ENCODE measurements at places on chromosomes 2 and 18.

DNA sequence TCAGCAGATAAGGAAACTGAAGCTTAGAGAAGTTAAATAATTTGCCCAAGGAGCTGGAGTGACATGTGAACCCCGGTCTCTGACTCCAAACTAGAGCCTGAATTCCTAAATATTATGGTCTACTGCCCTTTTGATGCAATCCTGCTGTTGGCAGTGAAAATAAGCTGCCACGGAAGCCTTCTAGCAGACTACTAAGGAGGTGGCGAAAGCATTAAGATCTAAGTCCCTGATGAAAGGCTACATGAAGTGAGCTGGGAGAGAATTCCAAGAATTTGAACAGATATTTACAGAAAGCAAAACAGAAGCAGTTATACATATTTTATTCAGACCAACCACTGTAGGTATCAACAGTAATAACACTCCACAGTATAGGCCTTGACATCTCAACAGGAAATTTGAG lies 28.1 kb downstream of the TRMT61B start:
- DNase-seq, result no peak

GRCh38 chr2:178280244-178280852 lies 86.0 kb downstream of the OSBPL6 start:
- DNase-seq, result no peak

DNA sequence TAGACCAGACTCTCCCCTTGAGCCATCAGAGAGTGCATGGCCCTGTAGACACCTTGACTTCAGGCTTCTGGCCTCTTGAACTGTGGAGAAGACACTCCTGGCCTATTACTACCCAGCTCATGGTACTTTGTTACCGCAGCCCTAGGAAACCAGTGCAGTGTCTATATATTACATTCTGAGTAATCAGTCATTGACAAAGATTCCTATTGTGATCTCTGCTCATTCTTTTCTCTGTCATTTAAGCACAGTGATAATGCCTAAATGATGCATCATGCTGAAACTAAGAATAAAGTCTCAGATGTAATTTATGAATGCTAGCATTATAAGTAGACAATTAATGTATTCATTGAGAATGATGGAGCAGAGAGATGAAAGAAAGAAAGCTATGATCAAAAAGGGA lies 603.5 kb downstream of the SOCS6 start:
- no peak for DNase-seq

GRCh38 chr2:176193048-176193447 lies 4.6 kb downstream of the HOXD1 start:
- no peak for DNase-seq

- DNase-seq, result no peak
These were observed 15.5 kb upstream of the BIN1 start for GRCh38 chr2:127122361-127123027.

DNA sequence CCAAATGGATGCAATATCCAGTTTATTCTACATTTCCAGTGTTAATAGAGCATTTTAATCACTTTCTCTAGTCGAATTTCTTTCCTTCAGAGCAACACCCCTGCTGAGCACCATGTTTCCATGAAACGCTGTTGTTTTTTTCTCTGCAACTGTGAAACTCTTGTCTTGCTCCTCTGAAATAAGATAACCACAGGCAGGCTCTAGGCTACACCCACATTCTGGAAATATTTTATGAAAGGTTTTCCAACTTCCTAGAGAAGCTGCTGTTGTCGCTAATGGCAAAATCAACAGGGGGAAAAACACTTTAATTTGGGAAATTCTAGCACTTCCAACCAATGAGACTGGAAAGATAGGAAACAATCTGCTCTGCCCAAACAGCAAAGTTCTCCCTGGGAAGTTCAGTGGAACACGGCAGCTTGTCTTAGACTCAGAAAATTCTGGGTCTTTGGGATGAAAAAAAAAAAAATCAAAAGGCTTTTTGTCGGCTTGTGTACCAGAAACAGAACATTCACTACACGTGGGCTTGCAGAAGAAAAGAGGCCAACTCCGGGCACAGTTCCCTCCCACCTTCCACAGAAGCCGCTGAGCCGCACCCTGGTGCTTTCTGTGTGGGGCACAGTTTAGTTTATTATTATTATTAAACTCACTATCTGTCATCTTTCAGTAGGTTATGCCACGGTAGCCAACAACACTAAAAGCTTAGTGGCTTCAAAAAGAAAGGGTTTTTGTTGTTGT lies 98.7 kb downstream of the MMADHC start:
- no peak for DNase-seq

- no peak for DNase-seq
These were observed 23.5 kb upstream of the DNMT3A start for GRCh38 chr2:25365241-25365640.

GRCh38 chr18:2845172-2845571 lies 1.6 kb upstream of the EMILIN2 start:
- DNase-seq, result no peak

DNA sequence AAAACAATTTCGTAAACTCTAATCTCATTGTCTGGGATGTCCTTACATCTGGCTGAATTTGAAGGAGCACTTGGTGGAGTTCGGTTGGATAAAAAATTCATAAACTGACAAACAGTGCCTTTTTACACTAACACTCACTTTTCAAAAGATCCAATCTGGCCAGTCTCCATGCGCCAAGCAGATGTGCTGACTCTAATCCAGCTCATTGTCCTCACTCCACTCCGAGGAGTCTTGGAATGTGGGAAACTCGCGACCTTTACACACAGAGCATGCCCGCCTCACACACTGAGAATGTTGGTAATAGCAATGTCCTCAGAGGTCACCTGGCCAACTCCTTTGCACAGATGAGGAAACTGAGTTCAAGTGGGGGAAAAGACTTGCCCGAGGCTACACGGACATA lies 66.8 kb downstream of the XDH start:
- no peak for DNase-seq

DNA sequence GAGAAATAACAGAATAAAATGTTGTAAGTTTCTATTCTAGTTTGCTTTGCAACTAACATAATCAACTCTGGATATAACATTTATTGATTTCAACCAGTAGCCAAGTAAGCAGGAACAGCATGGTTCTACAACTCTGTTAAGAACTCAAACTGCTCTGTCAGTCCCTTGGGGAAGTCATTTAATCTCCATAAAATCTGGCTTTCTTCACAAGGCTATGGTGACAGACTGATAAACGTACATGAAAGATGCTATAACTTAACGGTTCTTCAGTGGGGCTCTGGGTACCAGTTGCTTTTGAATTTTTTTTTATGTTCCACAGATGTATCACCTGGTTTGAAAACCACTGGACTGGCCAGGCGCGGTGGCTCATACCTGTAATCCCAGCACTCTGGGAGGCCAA lies 10.3 kb downstream of the PSME4 start:
- no peak for DNase-seq

GRCh38 chr2:46945671-46946070 lies 30.1 kb upstream of the MCFD2 start:
- no peak for DNase-seq

DNA sequence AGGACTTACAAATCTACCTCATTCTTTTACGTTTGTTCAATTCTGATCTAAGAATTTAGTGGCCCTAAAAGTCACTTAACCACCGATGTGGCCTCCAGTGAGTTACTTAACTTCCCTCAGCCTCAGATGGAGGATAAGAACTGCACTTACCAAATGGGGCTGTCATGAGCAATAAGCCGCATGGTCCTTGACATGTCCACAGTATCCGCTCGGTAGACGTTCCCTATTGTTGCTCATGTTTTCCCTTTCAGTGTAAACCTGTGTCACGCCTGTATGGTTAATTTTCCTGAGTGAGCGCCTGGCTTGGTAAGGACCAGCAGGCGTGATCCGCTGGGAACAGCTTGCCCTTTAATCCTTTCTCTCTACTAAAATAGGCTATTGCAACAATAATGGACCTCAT lies 20.3 kb downstream of the SEC11C start:
- DNase-seq, result no peak

DNA sequence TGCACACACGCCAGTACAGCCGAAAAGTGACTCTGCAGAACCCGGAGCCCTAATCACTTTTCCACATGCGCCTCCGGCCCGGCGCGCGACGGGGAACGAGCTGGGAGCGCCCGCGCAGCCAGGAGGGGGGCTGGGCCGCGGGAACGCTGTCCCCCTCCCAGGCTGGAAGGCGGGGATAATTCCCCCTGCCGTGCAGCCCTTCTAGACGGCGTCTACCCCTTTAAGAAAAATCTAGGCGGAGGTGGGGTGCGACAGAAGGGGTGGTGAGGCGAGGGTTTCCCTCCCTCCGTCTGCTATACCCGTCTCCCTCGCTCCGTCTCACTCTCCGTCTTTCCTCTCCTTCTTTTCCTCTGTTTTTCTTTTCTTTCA lies 2.4 kb downstream of the CYP26B1 start:
- DNase-seq, result peak; percentile 38

- DNase-seq, result no peak
These were observed 328.5 kb upstream of the KLHL14 start for GRCh38 chr18:33101316-33101715.

GRCh38 chr18:37253394-37254235 lies 312.0 kb downstream of the CELF4 start:
- no peak for DNase-seq

DNA sequence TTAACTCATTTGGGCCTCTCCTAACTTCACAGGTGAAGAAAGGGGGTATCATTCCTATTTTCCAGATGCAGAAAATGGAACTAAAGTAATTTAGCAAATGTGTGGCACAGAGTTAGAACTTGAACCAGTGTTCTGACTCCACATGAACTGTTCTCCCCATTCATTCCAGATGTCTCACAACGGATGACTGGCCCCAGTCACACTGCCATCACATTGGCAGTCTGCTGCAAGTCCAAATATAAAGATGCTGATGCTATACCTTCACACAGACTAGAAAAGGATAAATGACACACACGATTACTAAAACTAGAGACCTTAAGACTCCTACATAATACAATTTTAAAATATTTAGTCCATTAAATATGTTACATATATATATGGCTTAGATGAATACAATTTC lies 195.7 kb downstream of the NBAS start:
- no peak for DNase-seq

DNA sequence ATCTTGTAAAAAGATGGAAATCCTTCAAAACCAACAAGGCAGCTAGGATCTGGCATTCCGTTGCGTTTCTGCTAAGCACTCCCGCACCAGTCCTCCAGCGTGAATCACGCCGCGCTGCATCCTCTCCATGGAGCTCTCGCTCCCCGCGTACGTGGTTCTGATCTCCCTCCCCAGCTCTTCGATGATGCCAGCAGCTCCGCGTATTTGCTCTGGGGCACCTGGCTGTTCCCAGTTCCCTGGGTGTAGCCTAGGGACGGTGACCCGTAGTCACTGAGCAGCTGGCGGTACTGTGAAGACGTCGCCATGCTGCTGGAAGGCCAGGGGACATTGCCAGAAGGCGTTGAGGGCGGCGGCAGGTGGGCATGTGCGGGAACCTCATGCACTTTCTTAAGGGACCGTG lies 407.5 kb downstream of the RNF144A start:
- no peak for DNase-seq

GRCh38 chr2:589281-590130 lies 87.7 kb downstream of the TMEM18 start:
- DNase-seq, result no peak

GRCh38 chr2:161370981-161371380 lies 45.1 kb upstream of the TBR1 start:
- DNase-seq, result no peak

DNA sequence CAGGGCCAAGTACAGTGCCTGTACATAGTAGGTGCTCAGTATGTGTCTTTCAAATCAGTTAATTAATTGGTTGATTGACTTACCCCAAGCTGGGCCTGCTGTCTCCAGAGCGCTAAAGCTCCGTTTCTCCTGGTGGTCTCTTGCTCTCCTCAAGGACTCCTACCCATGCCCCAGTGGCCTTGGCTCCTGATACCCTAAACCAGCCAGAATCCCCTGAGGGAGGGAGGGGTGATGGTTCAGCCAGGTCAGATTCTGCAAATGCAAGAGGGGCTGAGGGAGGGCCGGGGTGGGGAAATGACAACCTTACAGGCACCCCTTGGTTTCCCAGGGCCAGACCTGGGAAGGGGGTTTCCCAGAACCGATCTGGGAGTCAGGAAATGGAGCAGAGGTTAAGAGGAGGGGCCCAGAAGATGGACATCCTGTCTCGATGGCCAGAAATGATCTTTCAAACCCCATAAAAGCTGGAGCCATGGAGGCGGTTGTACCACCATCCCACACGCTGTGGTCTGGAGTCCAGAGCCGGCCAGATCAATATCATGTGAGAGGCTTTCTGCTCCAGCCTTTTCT lies 209.1 kb downstream of the TNS1 start:
- no peak for DNase-seq

- DNase-seq, result no peak
These were observed 231.7 kb downstream of the PARD3B start for GRCh38 chr2:204776781-204777559.

DNA sequence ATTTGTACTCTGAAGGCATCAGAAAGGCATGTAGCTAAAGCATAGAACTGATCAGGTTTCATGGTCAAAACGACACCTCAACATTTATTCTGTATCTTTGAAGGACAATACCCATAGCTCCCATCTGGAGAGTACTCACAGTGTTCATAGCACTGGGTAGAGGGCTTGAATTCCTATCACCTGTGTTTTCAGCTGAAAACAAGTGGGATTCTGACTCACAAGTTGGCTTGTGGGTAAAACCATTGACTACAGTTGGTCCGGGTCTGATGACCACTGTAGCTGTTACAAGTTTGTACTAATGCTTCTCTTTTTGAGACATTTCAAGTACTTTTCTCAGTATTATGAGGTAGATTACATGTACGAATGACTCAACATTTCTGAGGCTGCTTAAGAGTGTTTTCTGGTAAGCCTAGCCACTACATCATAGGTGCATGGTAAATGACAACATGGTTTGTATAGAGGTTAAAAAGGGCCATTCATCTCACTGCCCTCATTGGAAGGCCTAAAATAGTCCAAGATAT lies 68.6 kb upstream of the PELI1 start:
- DNase-seq, result no peak

- DNase-seq, result no peak
These were observed 776.1 kb upstream of the RAB6C start for GRCh38 chr2:129203331-129203730.

DNA sequence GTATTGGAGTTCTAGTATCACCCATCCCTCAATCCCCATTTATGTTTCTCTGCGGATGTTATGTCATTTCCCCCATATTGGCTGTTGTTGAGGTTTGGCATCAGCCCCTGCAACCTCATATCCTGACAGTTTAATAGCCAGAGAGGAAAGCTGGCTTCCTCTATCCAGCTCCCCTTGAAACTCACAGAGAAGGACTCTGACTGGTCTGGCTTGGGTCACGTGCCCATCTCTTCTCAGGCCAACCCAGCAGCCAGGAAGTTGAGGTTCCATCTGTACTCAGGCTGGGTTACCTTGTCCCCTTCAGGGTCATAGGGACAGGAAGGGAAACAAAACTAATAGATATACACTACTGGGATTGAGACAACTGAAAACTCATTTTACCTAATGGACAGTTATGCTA lies 148.0 kb upstream of the SLC14A2 start:
- DNase-seq, result no peak

DNA sequence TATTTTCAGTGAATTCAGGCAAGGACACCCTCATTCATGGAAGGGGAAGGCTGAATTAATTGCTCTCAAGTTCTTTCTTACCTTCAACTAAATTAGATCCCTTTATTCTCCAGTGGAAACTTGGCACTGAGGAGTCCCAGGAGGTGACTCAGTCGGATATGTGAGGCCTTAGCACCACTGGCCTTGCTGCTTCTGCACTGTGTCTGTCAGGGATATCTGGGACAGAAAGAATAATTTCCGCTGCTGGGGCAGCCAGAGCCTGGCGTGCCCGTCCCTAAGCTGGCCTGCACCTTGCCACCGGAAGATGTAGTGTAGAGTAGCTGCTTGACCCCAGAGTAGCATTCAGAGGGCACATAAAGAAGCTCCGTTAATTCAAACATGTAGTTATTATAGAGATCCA lies 53.4 kb downstream of the LIMS1 start:
- no peak for DNase-seq

Data from cerebellar nuclear complex (tissue), 1 donor.